ENCODE measurements at places on chromosomes 11 and 22.
A peak's percentile ranks its signal among the peaks of the same experiment; 100 is the strongest.

DNA sequence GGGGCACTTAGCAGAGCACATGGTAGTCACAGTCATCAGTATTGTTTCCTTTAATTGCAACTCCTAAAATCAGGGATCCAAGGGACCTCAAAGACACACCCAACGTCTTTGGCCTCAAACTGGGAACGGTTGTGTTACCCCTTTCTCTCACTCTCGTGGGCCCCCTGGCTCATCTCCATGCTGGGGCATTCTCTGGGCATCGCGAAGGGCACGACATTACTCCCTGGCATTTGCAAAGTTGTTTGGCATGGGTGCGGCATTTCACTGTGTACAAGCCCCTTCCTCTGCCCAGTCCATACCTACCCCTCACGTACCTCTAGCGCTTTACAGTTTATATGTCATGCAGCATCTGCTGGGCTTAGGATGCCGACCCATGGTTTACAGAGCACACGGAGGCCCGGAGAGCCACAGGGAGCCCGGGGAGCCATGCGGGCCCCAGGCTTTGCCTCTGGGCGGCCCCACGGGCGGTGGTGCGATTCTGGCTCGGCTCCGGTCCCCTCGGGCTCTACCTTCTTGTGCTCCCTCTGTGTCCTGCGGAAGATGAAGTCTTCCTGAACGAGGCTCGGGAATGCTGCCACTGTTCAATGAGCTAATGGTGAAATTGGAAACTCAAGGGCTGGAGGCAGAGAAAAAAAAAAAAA lies 21.9 kb upstream of the CACNG2 start:
- DNase-seq, result no peak

DNA sequence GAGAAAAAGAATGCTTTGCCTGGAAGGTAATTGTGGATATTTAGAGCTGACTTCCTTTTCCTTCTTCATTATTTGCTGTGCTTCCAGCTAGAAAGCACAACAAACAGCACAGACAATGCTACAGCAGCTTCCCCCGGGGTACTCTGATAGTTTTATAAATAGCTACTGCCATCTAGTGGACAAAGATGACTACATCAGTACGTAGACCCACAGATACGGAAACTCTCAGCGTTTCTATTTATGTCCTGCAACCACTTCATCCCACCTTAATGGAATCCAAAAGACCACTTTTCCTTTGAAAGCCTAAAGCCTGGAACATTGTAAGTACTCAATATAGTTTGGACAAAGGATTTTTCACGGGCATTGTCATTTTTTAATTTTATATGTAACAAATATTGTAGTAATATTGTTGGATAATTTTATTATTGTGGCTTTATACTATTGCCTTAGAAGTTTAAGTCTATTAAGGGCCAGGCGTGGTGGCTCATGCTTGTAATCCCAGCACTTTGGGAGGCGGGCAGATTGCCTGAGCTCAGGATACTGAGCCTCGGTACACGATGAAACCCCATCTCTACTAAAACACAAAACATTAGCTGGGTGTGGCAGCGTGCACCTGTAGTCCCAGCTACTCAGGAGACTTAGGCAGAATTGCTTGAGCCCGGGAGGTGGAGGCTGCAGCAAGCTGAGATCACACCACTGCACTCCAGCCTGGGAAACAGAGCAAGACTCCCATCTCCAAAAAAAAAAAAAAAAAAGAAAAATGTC lies 7.5 kb downstream of the HSPA8 start:
- DNase-seq, result no peak

DNA sequence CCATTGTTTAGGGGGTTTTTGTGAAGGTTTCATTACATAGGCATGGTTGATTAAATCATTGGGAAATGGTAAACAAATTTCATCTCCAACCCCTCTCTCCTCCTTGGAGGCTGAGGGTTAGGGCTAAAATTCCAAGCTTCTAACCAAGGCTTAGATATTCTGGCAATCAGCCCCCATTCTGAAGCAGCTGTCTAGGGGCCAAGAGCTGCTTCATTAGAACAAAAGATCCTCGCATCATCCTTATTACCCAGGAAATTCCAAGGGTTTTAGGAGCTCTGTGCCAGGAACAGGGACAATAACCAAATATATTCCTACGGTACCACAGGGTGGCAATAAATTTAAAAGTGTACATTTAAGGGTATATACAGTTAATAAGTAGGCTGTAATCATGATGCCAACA lies 22.5 kb upstream of the EED start:
- no peak for DNase-seq

- no peak for DNase-seq
These were observed 2.7 kb downstream of the PPFIBP2 start for GRCh38 chr11:7516475-7516874.

GRCh38 chr11:73625696-73626318 lies 20.6 kb upstream of the PLEKHB1 start:
- DNase-seq, result peak; percentile 54

DNA sequence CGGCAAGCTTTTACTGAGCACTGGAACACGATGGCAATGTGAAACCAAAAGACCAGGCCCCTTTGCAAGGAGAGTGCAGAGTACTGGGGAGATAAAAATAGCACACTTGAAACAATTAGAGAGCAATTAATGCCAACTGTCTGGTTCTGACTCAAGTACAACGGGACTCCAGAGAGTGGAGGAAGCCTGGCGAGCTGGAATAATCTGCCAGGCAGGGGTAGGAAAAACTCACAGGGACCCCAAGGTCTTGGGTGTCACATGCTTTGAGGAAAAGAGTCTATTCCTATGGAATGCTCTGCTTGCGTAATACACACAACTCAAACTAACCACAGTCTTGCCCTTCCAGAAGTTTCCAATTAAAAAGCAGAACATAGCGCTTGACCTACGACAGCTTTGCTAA lies 113.0 kb upstream of the CLMP start:
- no peak for DNase-seq

DNA sequence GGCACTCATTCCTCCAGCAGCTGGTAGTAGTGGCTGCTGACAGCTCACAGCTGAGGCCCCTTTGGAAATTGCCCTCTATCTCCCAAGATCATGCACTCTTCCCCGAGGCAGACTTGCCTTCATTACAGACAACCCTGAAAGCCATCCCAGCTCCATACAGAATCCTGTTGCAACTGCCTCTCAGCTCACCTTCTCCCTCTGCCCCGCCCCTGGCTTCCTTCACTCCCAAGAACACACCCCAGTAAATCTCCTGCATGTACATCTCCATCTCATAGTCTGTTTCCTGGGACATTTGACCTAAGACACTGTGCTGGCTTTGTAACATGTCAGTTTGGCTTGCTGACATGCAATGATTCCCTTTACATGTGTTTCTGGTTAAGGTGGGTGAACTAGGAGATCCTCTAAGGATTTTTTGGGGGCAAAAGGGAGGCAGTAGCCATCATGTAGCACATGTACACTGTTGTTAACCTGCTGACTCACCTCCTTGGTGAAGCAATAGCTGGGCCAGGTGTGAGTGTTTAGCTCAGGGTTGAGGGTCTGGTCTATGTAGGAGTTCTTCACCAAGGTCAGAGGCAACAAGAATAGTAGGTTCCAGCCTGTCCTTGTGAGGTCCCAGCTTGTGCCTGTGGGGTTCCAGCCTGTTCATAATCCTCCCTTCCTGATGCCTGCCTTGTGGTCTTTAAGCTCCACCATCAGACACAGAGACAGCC lies 179.6 kb downstream of the CSNK2A3 start:
- DNase-seq, result no peak

DNA sequence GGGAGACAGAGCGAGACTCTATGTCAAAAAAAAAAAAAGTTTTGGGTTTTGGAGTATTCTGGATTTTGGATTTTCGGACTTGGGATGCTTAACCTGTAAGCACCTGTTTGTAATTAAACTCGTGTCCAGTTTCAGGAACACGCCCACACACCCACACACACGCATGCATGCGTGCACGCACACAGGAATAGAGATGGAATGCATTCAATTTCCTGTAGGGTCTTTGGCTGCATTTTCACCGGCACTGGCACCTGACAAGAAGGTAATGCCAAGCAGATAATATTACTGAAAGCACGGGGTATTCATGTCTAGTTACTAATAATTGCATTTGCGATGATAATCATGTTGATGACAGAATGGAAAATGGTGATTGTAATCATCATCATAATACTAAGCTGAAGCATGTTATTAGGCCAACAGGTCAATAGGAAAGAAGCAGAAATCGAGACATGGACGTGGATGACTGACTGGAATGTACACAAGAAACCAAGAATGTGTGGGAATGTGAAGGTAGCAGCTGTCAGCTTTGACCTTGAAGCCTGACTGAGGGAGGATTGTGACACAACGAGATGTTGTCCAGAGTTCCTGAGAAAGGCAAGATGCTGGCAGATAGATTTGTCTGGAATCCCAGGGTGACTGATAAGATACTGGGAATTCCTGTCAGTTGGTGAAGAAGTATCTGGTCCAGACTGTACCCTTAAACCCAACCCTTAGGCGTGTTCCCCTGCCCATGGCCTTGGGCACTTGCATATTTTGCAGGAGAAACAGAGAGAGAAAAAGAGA lies 108.6 kb downstream of the SYN3 start:
- DNase-seq, result no peak
